Activated CD4-positive, alpha-beta T cell treated with anti-CD3 and anti-CD28 coated beads, Interleukin-2, amount 50 U/mL, for 48 hours (primary cell): ENCODE measurements at places on chromosomes 1 and 21.

DNA sequence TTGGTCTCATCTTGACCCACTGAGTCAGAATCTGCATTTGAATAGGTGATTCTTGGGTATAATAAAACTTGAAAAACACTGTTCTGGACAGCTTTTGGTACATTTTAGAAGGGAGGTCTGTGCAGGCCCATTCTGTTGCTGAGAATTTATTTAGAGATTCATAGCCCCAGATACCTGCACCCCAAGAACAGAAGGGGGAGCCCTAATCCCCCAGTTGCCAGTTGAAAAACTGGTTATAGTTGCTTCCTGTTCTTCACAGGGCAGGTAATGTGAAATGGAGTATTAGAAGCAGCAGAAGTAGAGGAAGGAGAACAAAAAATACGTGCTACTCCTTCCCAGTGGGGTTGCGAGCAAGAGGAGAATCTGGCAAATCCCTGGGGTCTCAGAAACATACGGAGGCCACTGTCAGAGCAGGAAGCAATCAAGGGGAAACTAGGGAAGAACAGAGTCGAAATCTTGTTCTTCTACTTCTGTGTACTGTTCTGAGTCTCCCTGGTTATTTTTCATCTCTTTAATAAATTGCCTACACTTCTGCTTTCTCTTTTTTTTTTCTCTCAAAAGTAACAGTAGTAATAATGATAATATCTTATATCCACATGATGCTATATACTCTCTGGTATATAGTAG is 4.6 kb upstream of the CLCA2 start:
- peak; percentile 35 for DNase-seq

- no peak for DNase-seq
Observed at GRCh38 chr21:34800797-34801518, 132.2 kb downstream of the CLIC6 start.

GRCh38 chr1:28110555-28110954 is 22.1 kb upstream of the EYA3 start:
- DNase-seq = no peak

DNA sequence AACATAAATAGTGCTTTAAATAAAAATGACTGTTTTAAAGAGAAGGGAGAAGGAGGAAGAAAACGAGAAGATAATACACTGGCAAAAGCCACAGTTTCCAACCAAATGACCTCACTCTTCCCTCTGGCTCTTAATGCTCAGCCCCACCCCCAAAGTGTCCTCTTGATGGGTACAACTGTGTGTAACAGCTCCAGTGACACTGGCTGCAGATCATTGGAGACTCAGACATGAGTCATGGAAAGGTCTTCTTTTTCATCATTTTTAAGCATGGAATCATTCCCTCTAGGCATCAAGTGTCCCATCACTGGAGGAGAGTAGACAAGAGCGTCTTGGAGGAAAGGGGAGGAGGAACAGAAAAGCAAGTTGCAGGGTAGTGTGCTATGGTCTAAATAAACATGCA is 333.0 kb downstream of the PAPPA2 start:
- DNase-seq = no peak

DNA sequence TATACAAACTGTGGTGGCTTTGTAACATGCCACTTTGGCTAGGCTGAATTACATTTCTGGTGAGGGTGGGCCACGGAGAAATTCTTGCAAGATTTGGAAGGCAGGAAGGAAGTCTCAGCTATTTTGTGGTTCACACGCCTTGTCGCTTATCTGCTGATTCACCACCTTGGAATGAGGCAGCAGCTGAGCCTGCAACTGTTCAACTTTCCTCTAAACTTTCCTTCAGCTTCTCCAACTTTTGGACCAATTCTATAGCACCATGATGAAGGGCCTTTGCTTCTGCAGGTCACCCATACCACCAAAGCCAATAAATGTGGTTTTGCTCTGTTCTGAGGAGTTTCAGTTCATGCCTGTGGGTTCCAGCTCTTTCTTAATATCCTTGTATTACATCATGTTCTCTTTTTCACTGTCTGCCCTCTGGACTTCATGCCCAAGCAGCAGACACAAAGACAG is 337.6 kb upstream of the SNX7 start:
- DNase-seq = no peak

GRCh38 chr1:10456048-10456447 is 6.2 kb downstream of the CORT start:
- no peak for DNase-seq

DNA sequence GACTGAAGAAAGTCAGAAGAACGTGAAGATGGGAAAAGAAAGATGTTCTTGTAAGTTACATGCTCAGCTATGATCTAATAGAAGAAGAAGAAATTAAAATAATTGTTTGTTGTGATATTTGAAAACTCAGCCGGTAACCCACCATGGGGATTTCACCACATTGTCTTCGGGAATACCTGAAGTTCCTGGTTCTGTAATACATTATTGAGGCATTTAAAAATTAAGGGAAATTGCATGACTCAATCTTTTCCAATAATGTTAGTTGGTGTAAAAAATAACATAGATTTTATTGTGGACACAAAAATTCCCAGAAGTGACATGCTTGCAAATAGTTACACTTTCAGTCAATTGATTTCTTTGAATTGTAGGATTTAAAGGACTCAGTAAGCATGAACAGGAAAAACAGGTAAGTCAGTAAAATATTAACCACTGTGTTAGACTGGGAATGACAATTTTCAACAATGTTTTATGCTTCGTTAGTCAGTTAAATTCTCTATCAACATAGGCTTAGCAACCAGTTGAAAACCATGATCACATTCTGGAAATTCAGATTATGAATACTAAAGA is 745.1 kb downstream of the LTN1 start:
- DNase-seq = no peak

DNA sequence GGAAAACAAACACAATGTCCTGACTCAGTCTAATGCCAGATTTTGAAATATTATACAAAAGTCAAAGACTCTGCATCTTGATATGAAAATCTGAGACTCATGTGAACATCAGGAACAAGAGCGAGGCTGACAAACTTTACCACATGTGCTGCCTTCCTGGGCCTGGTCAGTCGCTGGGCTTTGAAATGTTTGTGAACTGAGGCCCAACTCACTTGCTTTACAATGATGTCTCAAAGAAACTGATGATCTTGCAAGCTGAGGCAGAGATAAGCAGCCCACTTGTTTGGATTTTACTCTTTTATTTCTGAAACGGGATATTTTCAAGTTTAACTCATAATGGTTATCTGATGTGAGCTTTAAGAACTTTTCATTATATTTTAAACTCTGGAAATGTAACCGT is 2.1 kb downstream of the BCAR3 start:
- no peak for DNase-seq

DNA sequence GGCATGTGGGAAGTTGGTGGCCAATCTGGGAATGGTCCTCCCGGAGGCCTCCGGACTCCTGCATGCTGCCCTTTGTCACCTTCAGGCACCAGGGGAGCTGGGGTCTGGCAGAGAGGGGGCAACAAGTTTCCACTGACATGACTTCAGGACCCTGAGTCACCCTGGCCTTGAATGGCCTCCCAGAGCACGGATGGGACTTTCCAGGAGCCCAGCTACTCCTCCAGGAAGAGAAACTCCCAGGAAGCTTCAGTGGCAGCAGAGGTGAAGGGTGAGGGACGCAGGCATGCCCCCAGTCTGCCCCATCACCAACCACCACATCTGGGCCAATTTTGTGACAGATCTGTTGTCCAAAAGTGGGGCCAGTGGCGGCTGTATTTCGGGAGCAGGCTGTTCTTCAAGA is 55.9 kb upstream of the WASF2 start:
- no peak for DNase-seq

- DNase-seq = no peak
Observed at GRCh38 chr1:182227864-182228547, 163.6 kb downstream of the GLUL start.

- DNase-seq = no peak
Observed at GRCh38 chr1:50421366-50421748, 1.9 kb downstream of the DMRTA2 start.

DNA sequence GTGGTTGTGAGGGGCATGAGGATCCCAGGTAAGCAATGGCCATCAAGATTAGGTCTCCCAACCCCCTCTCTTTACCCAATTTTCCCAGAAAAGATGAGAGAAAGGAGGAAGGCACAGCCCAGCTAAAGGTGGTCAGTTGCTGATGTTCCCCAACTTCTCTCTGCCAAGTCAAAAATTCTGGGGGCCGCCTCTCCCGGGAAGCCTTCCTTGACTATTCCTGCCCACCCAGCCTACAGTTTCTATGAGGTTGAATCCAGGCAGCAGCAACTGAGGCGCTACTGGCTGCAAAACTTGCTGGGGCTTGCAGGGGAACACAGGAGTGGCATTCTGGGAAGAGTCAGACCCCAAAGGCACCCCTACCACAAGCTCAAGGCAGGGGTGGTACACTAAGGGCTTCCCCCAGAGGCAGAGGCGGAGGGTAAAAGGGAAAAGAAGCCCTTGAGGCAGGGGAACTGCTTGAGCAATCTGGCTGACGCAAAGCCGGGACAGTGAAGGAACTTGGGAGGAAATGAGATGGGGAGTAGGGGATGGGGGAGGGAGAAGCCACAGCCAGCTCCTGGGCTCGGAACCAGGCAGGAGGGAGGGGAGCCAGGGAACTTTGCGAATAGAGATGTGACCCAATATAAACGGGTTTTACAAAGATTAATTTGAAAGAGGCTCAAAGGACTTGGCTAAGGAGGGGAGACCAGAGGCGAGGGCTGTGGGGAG is 31.2 kb downstream of the SDC3 start:
- no peak for DNase-seq

DNA sequence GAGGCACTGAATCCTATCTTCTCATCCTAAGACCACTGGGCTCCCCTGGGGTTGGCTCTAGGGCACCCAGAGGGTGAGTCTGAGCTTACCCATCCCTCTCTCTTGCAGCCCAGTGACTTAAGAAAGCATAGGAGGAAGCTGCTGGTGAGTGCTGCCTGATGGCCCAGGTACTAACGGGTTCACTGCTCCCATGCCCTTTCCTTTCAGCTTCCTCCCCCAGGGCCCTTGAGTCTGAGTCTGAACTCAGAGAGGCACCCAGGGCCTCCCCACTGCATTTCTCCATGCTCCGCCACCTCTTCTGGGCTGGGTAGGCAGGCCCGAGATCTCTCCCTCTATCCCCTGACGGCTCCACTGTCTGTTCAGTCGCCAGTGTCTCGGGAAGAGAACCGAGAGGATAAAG is 29.7 kb downstream of the PPFIA4 start:
- no peak for DNase-seq

- DNase-seq = no peak
Observed at GRCh38 chr1:187853505-187853904, 1024.8 kb downstream of the PLA2G4A start.

DNA sequence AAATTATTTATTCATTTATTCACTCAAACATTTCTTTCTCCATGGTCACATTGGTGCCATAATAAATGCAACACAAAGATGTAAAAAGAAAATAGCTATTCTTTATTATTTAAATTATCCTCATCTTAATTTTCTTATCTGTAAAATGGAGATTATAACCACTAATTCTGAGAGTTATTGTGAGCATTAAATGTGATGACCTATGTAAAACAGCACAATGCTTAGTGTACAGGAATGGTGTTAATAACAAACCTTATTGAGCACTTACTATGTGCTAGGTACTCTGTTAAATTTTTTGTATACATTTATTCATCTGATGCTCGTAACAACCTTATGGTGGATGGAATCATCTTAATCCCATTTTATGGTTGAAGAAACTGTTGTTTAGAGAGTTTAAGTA is 84.6 kb downstream of the NTMT2 start:
- DNase-seq = no peak

- DNase-seq = no peak
Observed at GRCh38 chr21:27426196-27426595, 459.3 kb upstream of the ADAMTS5 start.

DNA sequence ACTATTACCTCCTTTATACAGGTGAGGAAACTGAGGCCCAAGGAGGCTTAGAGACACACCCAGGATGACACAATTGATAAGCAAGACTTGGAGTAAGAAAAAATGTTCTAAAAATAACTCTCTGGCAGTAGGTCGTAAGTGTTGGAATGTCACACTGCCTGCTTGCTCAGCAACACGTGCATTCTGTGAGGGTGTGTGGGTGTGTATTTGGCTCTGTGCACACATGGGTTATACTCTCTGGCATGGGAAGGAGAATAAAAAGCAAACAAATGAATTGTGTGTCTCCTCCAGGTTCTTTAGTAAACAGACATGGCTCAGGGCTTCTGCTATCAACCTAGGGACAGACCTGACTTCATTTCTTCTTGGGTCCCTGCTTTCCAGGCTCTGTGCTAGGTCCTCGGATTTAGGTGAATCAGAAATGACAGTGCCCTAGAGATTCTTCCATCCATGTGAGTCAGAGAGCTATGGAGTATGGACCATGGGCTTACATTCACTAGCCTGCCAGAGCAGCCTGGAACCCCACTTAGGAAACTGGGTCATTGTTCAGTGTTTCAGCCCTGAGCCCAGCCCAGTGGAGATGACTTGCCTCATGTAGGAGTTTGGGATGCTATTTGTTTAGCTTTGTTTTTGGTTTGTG is 72.4 kb downstream of the ELAVL4 start:
- DNase-seq = no peak

DNA sequence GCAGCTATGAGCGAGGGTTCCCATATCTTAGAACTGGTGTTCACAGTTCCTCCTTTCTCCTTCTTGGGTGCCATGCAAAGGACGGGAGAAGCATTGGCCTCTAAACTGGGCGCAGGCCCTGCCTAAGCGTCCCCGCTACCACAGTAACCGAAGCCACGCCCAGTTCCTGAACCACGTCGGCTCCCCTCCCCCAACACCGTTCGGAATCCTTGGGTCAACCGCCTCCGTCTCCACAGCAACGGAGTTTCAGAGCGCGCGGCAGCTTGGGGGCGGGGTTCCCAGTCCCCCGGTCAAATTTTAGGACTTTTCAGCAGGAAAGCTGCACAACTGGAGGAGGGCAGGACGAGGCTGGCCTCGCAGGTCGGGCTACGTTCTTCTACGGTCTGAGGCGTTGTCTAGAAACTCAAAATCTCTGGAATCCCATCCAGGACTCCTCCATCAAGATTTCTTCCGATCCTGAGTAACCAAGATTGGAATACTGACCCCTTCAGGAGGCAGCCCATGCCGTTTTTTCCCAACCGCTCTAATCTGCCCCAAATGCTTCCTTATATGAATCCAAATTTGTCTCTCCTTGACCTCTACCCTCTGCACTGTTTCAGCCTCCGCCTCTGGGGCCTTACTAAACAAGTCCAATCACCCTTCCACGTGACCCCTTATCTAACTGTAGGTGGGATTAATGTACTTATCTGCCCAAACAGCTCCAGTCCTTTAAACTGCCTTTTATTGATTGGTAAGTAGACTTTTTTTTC is at the start of gene SPAG17:
TSS of gene SPAG17 (minus strand) at position 145 of the 749 bp plus-strand sequence. CDS start at position 74, 71 bp downstream.
- DNase-seq = peak; percentile 17

- DNase-seq = no peak
Observed at GRCh38 chr1:81682490-81682889, 118.2 kb upstream of the ADGRL2 start.

- DNase-seq = no peak
Observed at GRCh38 chr1:224432672-224433040, 1.9 kb downstream of the WDR26 start.

- DNase-seq = no peak
Observed at GRCh38 chr1:99171184-99171813, 93.0 kb upstream of the PLPPR4 start.

GRCh38 chr21:32520875-32521735 is 64.2 kb downstream of the TCP10L start:
- DNase-seq = no peak
